ENCODE measurements at places on chromosomes 5 and 9.

GRCh38 chr5:106521701-106522100 lies 1149.0 kb downstream of the EFNA5 start:
- DNase-seq: no peak

- no peak for DNase-seq
Observed at GRCh38 chr5:141877356-141878185, 639 bp downstream of the PCDH1 start.

DNA sequence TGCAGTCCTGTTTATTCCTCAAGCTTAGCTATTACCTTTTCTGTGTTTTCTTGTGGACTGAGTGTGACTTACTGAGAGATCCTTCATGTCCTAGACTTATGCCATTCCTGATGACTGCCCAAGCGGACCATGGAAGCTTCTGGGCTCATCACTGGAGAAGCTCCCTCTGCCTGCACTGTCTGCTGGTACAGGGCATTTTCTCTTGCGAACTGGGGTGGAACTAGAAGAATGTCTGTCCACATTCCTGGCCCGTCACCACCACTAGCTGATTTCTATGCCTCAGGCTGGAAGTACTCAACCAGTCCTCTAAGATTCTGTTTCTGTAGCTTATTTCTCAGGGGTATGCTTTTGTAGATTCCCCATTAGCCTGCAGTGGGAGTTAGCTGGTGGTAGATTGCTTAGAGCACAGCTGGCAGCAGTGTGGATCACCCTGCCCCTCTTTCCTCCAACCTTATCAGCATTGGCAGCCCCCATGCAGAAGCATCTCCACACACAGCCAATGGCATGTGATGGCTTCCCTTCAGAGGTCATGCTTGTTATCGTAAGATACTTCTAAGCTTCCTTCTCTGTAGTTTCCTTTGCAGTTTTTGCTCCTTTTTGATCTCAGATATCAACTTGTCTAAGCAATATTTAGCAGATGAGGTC lies 12.4 kb downstream of the SLC36A1 start:
- DNase-seq: no peak

GRCh38 chr9:121322037-121322736 lies 47.9 kb downstream of the STOM start:
- no peak for DNase-seq

GRCh38 chr9:134985451-134985850 lies 67.7 kb upstream of the FCN1 start:
- DNase-seq: peak; percentile 22

- no peak for DNase-seq
Observed at GRCh38 chr5:137336565-137337120, 162.5 kb downstream of the SPOCK1 start.

- DNase-seq: peak; percentile 93
Observed at GRCh38 chr5:142356716-142357468, 32.1 kb upstream of the SPRY4 start.

GRCh38 chr9:71119746-71120145 lies 1.7 kb downstream of the TRPM3 start:
- DNase-seq: no peak

- no peak for DNase-seq
Observed at GRCh38 chr5:109905906-109906305, 216.2 kb downstream of the MAN2A1 start.

GRCh38 chr9:129109952-129110739 lies 447 bp downstream of the CRAT start:
- no peak for DNase-seq

DNA sequence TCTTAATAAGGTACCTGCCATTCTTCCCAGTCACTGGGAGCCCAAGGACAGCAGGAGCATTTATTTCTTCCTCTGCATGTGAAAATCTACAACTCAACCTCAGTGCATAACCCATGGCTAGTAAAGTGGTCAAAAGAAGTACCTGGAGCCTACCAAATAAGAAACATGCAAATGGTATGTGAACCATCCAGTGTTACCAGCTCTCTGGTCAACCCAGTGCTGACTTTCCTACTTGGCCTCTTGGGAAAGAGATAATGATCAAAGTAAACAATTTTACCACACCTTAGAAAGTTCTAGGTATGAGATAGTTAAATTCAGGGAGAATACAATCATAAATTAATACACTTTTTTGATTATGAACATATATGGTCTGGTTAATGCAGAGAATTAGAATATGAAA lies 325.6 kb downstream of the ENC1 start:
- no peak for DNase-seq

DNA sequence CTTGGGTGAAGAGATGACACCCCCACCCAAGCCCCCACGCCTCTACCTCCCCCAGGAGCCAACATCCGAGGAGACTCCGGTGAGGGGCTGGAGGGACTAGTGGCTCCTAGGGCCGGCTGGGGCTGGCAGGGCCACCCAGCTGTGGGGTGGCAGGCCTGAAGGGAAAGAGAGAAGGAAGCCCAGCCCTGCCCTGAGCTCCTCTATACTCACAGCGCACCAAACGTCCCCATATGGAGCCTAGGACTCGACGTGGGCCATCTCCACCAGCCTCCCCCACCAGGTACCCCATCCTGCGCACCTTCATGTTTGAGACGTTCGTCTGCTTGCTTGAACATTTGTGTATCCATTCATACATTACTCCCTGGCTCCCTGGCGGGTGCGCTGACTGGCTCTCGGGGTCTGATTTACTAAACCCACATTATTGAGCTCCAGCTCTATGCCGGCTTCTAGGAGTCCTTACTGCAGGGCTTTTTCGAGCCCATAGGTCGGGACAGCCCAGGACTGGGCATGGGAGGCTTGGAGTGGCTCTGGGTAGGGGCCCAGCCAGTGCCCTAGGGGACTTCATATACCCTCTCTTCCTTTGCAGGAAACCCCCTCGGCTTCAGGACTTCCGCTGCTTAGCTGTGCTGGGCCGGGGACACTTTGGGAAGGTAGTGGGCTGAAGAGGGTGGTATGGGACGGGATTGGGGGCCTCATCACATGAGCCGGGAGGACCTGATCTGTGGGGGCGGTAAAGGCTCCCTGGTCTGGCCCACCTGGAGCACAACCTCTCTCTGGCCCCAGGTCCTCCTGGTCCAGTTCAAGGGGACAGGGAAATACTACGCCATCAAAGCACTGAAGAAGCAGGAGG lies 9.1 kb downstream of the ZDHHC12 start:
- DNase-seq: no peak

DNA sequence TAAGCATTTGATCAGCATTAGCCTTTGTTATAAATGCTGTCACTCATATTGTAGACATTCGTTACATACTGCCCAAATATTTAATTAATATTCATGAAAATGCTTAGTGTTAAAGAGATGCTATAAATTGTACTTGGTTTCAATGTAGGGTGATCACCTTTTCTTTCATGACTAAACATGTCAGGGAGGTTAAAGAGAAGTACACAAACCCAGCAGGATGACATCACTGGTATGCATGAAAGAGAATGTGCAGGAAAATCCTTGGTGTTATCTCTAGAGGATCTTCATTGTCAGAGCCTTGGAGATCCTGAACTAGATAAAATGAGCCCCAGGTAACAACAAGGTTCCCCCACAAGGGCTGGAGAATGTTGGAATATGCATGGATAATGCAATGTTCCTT lies 33.0 kb upstream of the SV2C start:
- DNase-seq: no peak
